ENCODE measurements at places on chromosomes 7 and 10.
A peak's percentile ranks its signal among the peaks of the same experiment; 100 is the strongest.

GRCh38 chr7:114086914-114087652, 168.3 kb upstream of the PPP1R3A start:
- peak; percentile 8 for DNase-seq

DNA sequence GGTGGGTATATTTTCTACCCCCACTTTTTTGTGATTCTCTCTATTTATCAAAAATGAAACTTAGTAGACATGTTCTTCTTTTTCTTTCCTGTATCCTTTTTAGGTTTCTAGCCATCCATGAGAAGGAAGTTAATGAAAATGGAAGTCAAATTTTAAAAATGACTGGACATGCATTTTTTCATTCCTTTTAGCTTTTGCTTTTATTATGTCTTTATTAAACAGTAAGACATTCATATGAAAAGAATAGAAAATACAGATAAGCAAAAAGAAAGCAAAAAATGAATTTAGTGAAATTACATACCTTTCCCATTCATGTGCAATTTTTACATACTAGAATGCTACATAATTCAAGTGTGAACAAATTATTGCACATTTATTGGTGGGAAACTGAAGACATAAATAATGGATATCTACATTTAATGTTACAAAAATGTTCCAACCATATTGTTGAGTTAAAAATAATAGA, 88.7 kb downstream of the CPED1 start:
- no peak for DNase-seq

DNA sequence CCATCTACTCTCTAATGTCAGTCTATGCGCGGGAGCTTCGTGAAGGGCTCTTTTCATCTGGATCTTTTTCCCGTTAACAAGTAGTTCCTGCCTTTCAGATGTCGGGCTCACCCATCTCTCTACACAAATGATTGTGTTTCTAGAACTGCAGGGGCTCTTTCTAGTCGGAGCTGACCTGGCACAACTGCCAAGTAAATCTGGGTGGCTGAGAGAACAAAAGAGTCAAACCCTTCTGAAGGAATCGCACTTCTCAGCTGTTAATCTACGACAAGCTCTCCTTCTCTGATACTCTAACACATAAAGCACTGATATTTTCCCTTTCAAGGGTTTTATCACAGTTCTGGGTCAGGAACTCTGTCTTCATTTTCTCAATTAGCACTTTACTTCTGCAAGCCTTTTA, 144.7 kb downstream of the NRP1 start:
- DNase-seq, result no peak

GRCh38 chr10:66180581-66181318, 745.1 kb upstream of the LRRTM3 start:
- peak; percentile 82 for DNase-seq

DNA sequence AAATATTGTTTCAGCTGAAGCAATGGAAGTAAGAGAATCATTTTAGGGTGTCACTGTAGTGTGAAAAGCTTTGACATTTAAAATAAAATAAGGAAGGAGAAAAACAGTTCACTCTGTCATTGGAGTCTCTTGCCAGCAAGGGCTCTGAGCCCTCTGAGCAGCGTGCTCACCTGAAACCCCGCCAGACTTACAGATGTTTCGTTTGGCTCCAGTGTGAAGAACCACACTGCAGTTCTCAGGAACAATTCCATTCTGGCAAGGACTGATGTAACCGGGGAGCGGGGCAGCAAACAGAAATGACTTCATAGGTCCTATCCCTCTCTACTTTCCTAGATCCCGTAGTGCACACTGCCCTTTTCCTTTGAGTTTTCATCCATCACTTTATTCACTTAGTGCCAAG, 164.3 kb downstream of the CELF2 start:
- no peak for DNase-seq

- DNase-seq, result no peak
These were observed 68.5 kb upstream of the DKK1 start for GRCh38 chr10:52245547-52245946.

DNA sequence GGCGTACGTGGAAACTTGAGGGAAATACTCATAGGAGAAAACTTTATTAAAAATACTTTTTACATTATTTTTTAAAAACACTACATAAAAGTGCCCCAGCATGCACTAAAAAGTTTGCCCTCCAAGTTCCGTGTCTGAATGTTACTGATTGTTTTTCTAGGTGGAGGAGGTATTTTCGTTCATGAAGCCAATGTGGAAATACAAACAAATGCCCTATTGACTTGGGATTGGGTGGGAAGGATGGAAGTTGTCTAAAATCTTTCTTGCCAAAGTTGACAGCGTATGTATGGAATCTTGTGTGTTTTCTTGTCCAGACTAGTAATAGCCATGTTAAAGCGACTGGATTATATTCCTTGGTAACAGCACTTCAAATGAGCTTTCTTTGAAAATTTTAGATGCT, 1.2 kb downstream of the PROSER2 start:
- DNase-seq, result no peak

DNA sequence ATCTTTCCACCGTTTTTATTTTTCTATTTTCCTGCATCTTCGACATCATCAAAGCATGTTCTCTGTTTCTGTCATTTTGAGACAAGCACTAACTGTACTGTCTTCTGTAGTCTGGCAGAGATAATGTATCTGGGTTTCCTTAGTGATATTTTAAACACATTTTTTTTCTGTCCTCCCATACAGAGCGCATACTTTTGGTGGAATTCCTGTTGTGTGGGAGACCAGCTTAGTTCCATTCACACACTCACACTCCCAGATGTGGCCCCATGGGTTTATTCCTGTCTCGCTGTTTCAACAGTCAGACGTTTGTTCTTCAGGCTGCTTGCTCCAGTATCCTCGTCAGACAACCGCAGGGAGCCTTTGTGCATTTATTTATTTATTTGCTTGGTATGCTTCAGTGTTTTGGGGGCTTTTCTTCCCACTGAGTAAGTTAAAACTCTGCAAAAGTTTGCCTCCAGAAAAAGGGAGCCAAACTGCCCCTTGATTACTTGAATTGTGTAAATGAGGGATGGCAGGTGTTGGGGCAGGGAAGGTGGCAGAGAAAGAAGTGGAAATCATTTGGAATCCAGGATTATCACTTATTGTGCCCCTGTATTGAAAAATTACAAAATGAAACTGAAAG, 456.8 kb upstream of the KLF6 start:
- DNase-seq, result no peak

- no peak for DNase-seq
These were observed 16.3 kb downstream of the SGMS1 start for GRCh38 chr10:50607356-50607925.

DNA sequence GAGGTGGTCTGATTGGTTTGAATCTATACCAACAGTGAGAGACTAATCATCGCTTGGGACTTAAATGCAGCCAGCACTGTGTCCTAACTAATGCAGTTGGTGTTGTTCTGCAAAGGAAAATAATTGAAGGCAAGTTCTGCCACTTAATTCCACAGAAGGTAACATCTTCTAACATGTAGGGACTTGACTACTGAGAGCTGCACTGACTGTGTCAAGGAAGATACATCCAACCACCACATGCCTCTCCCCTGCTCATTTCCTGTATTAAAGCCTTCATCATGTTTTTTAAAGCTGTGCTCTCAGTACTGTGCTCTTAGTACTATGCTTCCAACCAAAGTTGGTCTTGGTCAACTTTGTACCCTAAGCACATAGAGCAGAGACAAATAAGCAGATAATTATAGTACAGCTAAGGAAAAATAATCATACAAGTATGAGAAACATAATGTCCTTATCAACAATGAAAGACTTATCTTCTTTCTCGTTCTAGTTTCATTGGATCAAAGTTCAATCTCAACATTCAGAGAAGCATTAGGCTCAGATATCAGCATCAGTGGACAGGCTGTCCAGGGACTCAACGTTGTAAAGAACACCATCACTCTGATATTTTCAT, 2.8 kb upstream of the CYP3A4 start:
- DNase-seq, result no peak

GRCh38 chr10:36173364-36173763, 531.3 kb upstream of the FZD8 start:
- DNase-seq, result no peak

- DNase-seq, result no peak
These were observed 6.5 kb downstream of the SNX8 start for GRCh38 chr7:2307690-2308107.

- DNase-seq, result peak; percentile 92
These were observed 21.2 kb upstream of the RAMP3 start for GRCh38 chr7:45136106-45137060.

DNA sequence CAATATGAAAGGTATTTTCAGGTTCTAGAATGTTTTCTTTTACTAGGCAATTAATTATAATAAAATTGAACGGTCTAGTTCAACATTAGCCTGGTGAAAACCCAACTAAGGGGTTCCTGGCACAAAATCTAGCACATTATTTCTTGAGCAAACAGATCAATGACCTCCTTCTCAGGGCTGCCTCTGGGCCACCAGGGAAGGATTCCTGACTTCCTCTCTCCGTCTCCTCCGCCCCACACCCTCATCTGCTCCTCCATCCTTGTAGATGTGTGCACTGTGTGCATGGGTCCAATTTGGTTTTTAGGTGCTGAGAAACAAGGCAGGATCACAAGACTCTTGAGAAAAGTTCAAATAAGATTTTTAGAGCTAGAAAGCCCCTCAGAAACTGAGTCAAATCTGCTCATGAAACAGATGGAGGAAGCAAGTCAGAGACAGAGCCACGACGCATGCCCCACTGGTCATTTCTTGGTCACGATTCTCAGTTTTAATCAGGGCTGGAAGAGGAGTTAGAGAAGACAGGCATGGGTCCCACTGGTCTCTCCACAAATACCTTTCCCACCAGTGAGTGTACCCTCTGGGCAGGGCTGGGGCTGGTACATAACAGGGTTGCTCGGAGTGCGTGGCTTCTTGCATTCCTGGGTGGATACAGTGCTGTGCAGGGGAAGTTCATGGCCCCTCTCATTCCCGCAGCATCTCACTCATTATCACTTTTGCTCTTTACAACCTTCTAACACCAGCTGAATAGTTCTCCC, 3.8 kb downstream of the TRPV6 start:
- DNase-seq, result no peak

DNA sequence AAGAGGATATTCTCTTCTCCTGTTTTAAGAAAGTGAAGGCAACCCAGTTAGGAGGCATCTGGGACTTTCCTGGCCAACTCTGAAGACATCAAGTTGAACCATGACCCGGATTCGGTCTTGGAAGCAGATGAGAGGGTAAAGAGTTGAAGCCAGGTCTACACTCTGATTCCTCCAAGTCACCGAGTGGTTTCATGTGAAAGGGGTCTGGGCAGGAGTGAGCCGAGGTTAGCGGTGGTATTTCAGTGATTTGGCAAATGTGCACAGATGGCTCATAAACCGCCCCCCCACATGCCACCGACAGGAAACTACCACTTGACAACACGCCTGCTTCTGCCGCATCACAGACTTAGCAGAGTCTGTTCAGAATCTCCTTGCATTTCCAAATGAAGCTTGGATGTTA, 11.4 kb upstream of the REPIN1 start:
- peak; percentile 58 for DNase-seq

DNA sequence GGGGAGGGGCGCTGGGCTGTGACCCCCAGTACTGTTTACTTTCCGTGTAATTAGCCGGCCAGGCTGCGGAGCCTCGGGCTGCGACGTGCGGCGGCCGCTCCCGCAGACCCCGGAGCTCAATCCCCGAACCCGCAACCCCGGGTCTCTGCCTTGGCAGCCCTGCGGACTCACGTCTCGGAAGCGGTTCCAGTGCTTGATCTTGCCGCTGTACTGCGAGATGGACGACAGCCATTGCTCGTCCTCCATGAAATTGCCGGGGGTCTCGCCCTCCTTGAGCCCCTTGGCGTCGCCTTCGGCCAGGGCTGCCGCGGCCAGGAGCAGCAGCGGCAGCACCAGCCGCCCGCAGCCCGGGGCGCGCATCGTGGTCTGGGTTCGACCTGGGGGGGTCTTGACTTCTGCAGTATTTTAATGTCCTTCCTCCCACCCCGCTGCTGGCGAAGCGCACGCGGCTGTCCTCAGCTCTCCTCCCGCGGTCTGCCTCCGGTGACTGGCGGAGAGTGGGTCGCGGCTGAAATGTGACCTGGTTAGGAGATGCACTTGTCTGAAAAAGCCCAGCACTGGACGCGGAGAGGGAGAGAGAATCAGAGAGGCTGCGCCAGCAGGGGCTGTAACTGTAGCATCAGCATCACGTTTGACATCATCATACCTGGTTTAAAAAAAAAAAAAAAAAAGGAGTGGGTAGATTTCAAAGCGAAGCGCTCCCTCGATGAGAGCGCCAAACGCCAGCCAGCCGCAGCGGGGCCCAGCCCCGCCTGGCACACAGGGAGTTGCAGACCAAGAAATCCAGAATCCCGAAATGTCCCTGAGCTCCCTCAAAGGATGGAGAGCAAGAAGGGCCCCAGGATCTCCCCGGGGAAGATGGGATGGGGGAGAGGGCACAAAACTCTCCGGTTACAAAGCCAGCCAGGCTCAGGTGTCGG, at the start of gene SPOCK2:
Gene SPOCK2 (minus strand): TSS at position 583 of the 920 bp plus-strand sequence. CDS start 223 bp downstream, at position 360.
- DNase-seq, result no peak

DNA sequence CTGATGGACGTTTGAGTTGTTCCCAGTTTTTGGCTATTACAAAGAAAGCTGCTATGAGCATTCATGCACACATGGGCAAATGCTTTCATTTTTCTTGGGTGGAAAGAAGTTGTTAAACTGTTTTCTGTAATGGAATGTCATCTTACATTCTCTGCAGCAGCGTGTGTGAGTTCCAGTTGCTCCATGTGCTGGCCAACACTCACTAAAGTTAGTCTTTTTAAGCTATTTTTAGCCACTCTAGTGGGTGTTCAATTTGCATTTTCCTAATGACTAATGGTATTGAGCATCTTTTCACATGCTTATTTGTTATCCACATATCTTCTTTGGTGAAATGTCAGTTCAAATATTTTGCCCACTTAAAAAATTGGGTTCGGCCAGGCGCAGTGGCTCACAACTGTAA, 82.8 kb upstream of the COL13A1 start:
- no peak for DNase-seq

DNA sequence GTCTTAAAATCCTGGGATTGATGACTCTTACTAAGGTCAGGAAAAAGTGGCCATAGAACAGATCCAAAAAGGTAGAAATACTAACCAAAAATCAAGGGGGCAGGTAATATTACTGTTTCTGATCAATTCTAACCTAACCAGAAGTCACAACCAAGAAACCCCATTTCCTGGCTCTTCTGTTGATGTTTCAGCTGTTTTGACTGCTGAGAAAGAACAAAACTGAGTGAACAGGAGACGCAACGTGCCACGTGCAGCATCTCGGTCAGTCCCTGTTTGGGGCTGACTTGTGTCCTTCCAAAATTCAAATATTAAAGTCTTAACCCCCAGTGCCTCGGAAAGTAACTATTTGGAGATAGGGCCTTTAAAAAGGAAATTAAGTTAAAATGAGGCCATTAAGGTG, 56.8 kb downstream of the JAZF1 start:
- no peak for DNase-seq

DNA sequence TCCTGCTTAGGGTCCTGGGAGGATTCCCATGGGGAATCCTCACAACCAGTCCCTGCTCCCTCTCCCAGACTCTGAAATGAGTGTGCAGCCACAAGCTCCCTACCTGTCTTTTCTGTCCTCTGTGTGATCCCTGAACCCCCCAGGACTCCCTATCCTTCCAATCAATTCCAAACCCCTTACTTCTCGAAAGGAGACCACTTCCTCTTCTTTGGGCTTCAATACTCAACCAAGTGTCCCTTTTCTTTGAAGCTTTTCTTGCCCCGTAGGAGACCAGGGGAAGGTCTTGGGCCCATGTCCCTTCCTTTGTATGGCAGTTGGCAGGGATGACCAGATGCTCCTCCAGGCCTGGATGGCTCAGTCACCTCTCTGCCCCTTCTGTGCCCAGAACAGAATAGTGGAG, 1.7 kb downstream of the AEBP1 start:
- no peak for DNase-seq
